ENCODE measurements at places on chromosomes 12 and 14.

GRCh38 chr12:123713398-123713797 is 1.2 kb downstream of the ATP6V0A2 start:
- no peak for DNase-seq

DNA sequence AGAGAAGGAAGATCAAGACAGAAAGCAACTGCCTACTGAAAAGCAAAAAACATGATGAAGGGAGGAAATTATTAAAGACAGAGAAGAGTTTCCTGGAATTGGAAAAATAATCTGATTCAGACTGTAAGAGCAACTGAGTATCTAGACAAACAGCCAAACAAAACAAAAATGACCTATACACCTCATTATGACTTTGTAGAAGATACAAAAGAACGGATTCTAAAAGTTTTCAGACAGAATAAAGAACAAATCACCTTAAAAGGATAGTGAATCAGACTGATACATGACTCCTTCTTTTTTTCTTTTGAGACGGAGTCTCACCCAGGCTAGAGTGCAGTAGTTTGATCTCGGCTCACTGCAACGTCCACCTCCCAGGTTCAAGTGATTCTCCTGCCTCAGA is 10.4 kb downstream of the OSBPL8 start:
- DNase-seq: no peak

GRCh38 chr12:130793554-130793849 is 45.5 kb downstream of the STX2 start:
- DNase-seq: no peak

DNA sequence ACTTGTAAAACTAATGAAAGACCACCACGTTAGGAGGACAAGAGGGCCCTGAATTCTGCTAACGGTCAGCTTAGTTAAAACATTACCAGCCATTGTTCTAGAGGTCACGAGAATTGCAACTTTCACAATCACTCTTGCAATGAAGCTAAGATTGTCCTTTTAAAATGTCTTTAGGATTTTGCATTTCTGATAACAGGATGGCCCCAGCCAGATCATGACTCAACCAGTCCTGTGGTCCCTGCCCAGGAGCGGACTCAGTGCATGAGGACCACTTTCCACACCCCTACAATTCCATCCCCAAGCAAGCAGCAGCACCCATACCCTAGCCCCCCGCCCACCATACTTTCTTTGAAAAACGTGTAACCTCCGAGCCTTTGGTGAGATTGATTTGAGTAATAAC is 28.7 kb downstream of the HSP90AA1 start:
- DNase-seq: no peak

- DNase-seq: no peak
Measured at GRCh38 chr12:28909291-28909690, 239.8 kb upstream of the FAR2 start.

DNA sequence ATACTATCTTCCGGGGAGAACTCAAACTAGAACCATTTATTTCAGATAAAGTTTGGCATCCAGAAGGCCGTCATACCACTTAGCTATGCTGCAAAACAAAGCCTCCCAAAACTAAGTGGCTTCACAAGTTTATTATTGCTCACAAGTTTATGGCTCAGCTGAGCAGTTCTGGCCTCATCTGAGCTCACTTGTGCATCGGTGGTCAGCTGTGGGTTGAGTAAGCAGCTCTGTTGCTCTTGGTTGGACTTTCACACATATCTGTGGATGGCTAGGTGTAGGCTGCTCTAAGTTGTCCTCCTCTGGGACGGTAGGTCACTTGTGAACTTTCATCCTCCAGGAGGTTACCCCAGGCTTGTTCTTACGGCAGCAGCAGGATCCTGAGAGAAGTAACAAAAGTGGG is 162.7 kb downstream of the BTG1 start:
- DNase-seq: no peak

GRCh38 chr12:116502989-116503496 is 56.1 kb upstream of the MAP1LC3B2 start:
- DNase-seq: no peak

DNA sequence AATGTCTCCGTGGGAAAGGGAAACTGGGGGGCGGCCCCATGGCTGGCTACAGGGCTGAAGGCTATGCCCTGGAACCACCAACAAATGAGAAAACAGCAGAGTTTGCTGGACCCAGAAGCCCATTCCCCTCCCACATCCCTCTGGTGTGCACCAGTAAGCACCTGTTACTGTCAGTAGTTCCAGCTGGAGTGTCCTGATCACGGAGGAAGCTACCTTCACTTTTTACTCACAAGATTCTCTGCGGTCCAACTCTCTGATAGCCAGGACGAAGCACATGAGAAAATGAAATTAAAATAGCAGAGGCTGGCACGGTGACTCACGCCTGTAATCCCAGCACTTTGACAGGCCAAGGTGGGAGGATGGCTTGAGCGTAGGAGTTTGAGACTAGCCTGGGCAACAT is 22.7 kb upstream of the MEG3 start:
- no peak for DNase-seq

DNA sequence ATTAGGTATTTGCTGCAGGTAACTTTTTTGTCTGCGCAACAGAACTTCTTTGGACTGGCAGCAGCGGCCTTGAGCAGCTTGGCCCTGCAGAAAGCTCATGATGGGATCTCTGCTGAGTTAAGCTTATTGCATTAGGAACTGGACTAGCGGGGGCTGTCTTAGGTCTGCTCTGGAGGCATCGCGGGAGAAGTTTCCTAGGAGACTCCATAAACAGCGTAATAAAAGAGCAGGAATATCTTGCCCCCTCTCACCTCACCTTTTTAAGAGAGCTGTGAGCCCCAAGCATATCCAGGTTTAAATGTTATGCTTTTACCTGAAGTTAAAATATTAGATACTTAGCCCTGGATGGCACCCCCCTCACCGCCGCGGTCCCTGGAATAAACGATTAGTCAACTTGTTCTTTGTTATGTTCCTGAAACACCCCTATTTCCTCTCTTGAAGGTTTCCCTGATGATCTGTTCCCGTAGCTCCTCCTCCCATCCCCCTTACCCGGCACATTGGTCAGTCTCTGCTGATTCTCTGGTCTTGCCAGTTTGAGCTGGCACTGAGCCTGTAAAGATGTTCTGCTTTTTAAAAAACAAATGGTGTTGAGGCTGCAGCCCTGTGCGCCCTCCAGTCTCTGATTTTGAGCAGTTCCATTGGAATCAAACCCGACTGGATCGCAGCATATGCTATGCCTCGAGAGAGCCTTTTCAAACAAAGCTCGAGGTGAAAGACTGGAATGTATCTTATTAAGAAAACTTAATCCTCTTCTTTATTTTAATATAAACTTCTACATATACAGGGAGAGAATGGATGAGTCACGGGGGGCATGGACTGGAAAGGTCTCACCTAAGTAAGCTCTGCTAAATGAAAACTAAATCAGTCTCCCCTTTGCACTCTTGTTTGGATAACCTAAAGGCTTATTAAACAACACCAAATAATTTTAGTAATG is 1.9 kb downstream of the MLXIP start:
- DNase-seq: no peak

- no peak for DNase-seq
Measured at GRCh38 chr14:21768116-21768874, 94.7 kb upstream of the OR4E1 start.

- no peak for DNase-seq
Measured at GRCh38 chr12:8916154-8916553, 1.8 kb downstream of the PHC1 start.

DNA sequence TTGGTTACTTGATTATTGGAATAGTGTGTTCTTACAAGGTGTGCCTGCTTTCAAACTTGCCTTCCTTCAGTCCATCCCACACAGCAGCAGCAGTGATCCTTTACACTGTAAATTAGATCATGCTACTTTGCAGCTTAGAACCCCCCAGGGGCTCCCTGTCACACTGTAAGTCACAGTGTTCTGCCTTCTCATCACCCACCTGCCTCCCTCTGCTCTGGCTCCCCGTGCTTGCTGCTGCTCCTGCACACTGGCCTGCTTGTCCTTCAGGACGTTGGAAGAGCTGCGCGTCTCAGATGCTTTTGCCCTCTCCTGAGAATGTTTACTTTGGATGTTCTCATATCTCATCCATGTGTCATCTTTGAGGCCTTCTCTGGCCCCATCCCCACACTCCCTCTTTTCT is 27.3 kb downstream of the ZC3H14 start:
- DNase-seq: peak; percentile 2

- no peak for DNase-seq
Measured at GRCh38 chr12:40727774-40728483, 35.7 kb downstream of the CNTN1 start.

GRCh38 chr14:74221741-74222140 is 17.5 kb upstream of the VSX2 start:
- DNase-seq: no peak

GRCh38 chr12:47020211-47020821 is 59.1 kb upstream of the PCED1B start:
- DNase-seq: no peak

DNA sequence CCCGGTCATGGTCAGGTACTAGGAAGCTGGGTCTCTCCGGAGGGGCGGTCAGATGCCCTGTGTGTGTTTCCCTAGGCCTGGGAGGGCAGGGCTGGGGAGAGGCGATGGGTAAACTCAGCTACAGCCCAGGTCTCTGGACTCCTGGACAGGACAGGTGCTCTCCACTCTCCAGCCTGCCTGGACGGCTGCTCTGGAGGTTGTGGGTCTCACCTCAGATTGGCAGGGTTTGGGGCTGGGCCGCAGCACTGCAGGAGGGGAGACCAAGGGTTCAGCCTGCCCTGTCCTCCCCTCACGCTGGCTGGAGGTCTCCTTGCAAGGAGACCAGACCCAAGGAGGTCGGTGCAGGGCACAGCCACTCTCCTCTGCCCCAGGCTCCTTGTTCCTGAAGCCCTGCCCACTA is 7.8 kb downstream of the KRT80 start:
- no peak for DNase-seq

DNA sequence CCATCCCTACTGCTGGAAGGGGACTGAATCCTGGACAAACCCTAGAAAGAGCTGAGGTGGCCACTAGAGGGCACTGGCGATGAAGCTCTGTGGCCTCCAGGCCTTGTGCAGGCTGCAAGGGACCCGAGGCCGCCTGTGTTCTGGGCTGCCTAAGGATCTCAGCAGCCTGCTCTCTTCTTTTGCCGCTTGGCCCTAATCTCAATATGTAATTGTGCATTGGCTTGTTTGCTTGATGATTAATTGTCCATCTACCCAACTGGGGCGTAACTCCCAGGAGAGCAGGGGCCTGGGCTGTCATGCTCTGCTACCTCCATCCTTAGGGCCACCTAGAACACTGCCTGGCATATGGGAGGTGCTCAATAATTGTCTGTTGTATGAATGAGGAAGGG is 73.8 kb downstream of the SYNE3 start:
- peak; percentile 65 for DNase-seq

DNA sequence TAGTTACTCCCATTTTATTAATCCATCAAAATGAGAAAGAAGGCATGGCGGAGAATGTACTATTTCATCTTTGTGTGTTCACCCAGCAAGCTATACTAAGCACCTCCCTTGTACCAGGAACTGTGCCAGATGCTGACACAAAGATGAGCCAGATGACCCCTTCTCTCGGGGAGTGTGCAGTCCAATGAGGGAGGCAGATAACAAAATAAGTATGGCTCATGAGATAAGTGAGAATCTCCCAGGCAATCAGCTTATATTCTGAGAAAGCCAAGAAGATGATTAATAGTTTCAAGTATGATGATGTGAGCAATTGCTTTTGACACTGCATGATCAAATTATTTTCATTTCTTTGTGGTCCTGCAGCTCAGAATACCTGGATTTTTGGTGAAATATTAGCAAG is 1.3 kb upstream of the TMEM233 start:
- no peak for DNase-seq

GRCh38 chr12:92369056-92369455 is 223.4 kb upstream of the BTG1 start:
- no peak for DNase-seq

DNA sequence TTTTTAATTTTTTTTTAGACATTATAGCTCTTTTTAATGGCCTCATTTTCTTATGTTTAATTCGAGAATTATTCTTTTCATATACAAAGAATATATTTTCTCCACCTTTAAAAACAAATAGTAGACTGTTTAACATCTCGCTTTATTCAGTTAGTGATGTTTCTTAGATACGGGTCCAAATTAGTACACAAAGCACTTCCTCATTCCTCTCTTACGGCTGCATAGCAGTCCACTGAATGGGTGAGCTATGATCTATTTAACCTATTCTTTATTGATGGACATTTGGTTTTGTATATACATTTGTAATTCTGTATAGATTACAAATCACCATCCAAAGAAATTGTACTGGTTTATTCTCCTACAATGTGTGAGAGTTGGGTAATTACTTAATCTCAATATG is 8.3 kb upstream of the GPR162 start:
- no peak for DNase-seq

GRCh38 chr12:67952787-67953186 is 36.5 kb upstream of the IFNG-AS1 start:
- DNase-seq: no peak

DNA sequence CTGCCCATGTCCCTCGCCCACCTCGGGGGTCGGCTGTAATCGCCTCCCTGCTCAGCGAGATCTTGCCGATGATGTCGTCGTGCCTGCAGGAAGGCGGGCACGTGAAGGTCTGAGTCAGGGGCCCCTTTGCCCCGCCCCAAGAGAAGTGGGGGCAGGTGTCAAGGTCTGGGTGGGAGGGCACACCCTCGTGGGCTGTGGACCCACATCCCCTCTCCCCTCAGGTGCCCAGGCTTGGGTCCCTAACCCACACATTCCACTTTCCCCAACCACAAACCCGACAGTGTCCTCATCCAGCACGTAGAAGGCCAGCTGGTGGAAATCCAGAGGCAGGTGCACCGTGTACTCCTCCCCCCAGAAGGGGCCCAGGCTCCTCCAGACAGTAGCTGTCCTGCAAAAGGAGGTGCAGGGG is 7.8 kb downstream of the RASAL1 start:
- no peak for DNase-seq

DNA sequence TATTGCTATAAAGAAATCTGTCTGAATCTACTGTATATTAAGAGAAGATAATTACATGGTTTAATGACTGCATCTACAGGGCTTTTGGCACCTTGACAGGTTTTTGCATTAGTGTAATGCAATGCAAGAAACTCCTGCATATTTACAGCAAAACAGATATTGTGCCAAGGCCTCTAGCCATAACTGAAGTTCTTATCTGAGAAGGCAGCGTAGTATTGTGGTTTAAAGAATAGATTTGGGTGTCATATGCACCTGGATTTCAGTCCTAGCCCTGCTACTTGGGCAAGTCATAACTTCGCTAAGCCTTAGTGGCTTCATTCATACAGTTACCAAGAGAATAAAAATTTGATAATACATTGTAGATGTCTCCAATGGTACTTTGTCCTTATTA is 350.1 kb downstream of the CCDC91 start:
- DNase-seq: no peak

- DNase-seq: no peak
Measured at GRCh38 chr12:2855546-2855945, 1.3 kb downstream of the TEX52 start.

DNA sequence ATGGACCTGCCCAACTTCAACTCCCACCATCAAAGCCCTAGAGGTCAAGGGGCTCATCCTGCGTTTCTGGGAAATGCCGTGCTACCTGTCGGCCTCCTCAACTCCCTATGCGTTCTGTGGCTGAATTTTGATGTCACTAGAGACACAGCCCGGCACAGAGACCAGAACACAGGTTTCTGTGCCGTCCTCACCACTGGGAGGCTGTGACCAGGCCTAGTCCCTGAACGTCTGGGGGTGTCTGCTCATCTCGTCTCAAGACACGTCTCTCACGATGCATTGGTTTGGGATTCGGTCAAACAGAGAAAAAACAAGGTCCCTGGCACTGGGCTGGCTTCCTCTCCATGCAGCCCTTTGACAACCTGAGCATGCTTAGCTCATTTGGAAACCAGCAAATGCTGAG is 33.5 kb downstream of the SLC15A4 start:
- DNase-seq: no peak

Data from smooth muscle cell of the brain vasculature (primary cell).